ENCODE measurements at places on chromosomes 13 and 19. TPM values are rescaled to one million over a fixed set of nuclear protein-coding genes. Genes with fewer than 3 reads are reported as not detected.

The GJA3 gene
- 0.43 TPM for total RNA-seq

The SWSAP1 gene
- total RNA-seq: 3.3 TPM

The FCGBP gene
- total RNA-seq: 8.7 TPM

The ANGPTL8 gene
- not detected for total RNA-seq

The ZNF787 gene
- total RNA-seq: 51.0 TPM

The EFNA2 gene
- total RNA-seq: 0.68 TPM

GRCh38 chr19:45408830-45409556, 2.5 kb downstream of the POLR1G start:
- H3K36me3 ChIP-seq: peaks cover 16% of the 10 kb centered on the region
- H3K4me1 ChIP-seq: peaks cover 2% of the 10 kb centered on the region
- no peak overlapping the region for H3K4me3 ChIP-seq
- no peak for DNase-seq
- no peak overlapping the region for H3K27ac ChIP-seq

DNA sequence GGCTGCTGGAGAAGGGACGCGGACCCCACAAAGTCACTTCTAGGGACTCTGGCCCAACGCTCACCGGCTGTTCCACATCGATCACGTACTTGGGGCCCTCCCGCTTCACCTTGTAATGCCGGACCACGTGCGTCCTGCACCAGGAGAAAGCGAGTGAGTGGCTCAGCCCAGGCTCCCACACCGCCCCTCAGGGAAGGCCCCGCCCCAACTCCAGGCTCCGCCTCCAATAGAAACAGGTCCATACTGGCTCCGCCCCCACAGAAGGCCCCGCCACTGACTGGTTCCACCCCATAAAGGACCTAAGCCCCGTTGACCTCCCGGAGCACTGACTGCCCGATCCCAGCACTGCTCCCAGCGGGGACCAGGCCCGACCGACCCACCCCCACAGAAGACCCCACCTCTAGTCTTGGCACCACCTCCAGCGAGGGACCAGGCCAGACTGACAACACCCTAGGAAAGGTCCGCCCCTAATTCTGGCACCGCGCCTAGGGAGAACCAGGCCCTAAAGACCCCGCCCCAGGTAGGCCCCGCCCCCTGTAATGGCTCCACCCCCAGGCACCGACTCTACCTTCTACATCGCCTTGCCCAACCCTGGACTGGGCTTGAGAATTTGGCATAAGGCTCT, 11.3 kb downstream of the STAP2 start:
- peak; percentile 90 for DNase-seq
- no peak overlapping the region for H3K27ac ChIP-seq
- H3K4me1 ChIP-seq: peaks cover 11% of the 10 kb centered on the region
- peak overlapping the region; percentile 44 for H3K4me3 ChIP-seq
- no peaks in the 10 kb centered on the region for H3K36me3 ChIP-seq
- H3K27me3 ChIP-seq: no peaks in the 10 kb centered on the region

- DNase-seq: no peak
- H3K27me3 ChIP-seq: no peaks in the 10 kb centered on the region
- H3K4me1 ChIP-seq: no peaks in the 10 kb centered on the region
- H3K36me3 ChIP-seq: no peaks in the 10 kb centered on the region
- no peak overlapping the region for H3K4me3 ChIP-seq
- H3K27ac ChIP-seq: no peak overlapping the region
These were observed 146.7 kb upstream of the FNDC3A start for GRCh38 chr13:48828962-48829411.

GRCh38 chr13:32629313-32629712, 43.1 kb downstream of the PDS5B start:
- H3K4me1 ChIP-seq: peaks cover 4% of the 10 kb centered on the region
- no peak overlapping the region for H3K4me3 ChIP-seq
- no peaks in the 10 kb centered on the region for H3K27me3 ChIP-seq
- no peaks in the 10 kb centered on the region for H3K36me3 ChIP-seq
- no peak overlapping the region for H3K27ac ChIP-seq
- no peak for DNase-seq

- peaks cover 89% of the 10 kb centered on the region for H3K4me1 ChIP-seq
- no peaks in the 10 kb centered on the region for H3K36me3 ChIP-seq
- no peak for DNase-seq
- no peak overlapping the region for H3K4me3 ChIP-seq
- H3K27ac ChIP-seq: peak overlapping the region; percentile 80
These were observed 518.8 kb downstream of the MYO16 start for GRCh38 chr13:109148243-109148642.

GRCh38 chr13:31469377-31469776, 269.6 kb downstream of the B3GLCT start:
- H3K27me3 ChIP-seq: no peaks in the 10 kb centered on the region
- H3K36me3 ChIP-seq: no peaks in the 10 kb centered on the region
- H3K4me3 ChIP-seq: no peak overlapping the region
- DNase-seq: no peak
- no peaks in the 10 kb centered on the region for H3K4me1 ChIP-seq
- H3K27ac ChIP-seq: no peak overlapping the region

DNA sequence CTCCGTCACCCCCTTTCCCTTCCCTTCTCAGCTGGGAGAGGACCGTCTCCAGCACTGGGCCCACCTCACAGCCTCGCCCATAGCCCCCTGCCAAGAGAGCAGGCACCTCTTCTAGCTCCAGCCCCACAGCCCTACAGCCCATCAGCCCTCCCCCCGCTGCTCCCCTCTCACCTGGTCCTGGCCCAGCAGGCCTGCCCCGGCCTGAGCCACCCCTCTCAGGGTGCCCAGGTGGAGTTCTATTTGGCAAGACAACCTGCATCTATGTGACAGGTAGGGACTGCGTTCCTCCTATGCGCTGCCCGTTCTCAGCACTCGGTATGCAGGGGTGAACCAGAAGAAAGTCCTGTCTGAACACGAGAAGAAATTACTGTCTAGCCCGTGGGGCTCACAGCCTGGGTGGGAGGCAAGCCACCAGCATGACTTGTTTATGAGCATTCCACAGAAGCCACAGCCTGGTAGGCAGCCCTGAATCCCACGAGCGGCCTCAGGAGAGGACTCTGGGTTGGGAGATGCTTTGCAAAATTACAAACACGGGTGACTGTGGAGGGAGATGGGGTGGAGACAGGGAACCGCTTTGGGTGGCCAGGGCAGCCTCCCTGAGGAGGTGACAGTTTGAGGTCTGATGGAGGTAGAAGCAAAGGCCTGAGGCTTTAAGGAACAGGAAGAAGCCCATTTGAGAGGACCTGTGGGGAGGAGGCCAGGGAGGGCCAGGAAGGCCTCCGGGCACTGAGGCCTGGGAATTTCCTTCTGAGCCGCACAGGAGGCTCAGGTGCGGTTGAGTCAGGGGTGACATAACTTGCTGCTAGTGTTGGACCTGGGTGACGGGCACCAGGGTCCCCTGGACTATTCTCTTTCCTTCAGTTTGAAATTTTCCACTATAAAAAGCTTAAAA, 1.2 kb upstream of the PLEKHF1 start:
- H3K4me1 ChIP-seq: peaks cover 18% of the 10 kb centered on the region
- H3K27me3 ChIP-seq: peaks cover 22% of the 10 kb centered on the region
- no peak for DNase-seq
- no peak overlapping the region for H3K27ac ChIP-seq

DNA sequence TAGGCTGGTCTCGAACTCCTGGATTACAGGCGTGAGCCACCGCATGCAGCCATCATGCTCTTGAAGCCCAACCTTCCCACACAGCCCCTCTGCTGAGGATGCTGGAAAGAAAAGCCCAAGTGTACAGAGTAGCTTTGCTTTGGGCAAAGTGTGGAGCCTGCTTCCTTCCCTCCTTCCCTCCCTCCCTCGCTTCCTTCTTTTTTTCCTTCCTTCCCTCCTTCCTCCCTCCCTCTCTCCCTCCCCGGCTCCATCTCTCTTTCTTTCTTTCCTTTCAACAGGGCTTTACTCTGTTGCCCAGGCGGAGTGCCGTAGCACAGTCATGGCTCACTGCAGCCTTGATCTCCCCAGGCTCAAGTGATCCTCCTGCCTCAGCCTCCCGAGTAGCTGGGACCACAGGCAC, 2.7 kb downstream of the CC2D1A start:
- no peak overlapping the region for H3K4me3 ChIP-seq
- H3K4me1 ChIP-seq: no peaks in the 10 kb centered on the region
- no peaks in the 10 kb centered on the region for H3K27me3 ChIP-seq

GRCh38 chr19:50475736-50476223, 527 bp upstream of the EMC10 start:
- no peaks in the 10 kb centered on the region for H3K4me1 ChIP-seq
- peak overlapping the region; percentile 89 for H3K4me3 ChIP-seq
- peaks cover 29% of the 10 kb centered on the region for H3K36me3 ChIP-seq
- DNase-seq: no peak
- no peaks in the 10 kb centered on the region for H3K27me3 ChIP-seq
- H3K27ac ChIP-seq: peak overlapping the region; percentile 89

DNA sequence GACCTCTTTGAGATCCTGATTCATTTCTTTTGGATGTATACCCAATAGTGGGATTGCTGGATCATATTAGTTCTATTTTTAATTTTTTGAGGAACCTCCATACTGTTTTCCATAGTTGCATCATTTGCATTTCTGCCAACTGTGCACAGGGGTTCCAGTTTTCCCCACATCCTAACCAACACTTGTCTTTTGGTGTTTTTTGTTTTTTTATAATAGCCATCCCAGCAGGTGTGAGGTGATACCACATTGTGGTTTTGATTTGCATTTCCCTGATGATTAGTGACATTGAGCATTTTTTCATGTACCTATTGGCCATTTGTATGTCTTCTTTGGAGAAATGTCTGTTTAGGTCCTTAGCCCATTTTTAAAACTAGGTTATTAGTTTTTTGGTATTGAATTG, 18.8 kb upstream of the GPR183 start:
- no peak for DNase-seq
- H3K27me3 ChIP-seq: no peaks in the 10 kb centered on the region
- H3K4me3 ChIP-seq: no peak overlapping the region
- peaks cover 6% of the 10 kb centered on the region for H3K36me3 ChIP-seq

DNA sequence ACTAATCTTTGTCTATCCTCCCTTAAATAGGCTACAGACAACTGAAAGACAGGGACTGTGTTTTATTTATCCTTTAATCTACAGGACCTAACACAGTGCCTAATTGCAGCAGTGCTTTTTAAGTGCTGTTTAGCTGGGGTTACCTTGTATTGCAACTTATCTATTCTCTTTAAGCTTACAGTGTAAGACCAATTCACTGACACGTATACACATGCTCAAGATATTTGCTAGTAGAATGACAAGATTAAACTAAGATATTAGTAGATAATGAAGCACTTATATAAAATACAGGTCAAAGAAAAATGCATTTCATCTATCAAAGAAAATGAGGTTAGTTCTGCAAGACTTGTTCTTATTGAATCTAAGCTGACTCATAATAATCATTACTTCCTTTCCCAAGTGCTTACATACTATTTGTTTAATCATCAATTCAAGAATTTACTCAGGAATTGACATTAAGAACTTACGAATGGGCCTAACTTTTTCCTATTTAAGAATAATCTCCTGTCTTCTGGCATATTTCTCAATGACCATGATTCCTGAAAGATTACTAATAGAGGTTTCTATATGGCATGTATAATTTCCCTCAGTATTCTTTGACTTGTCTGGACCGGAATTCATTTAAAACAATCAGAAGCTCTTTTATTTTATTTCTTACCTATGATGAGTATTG, 75.8 kb upstream of the MAB21L1 start:
- H3K27ac ChIP-seq: no peak overlapping the region
- peak; percentile 46 for DNase-seq
- peaks cover 4% of the 10 kb centered on the region for H3K4me1 ChIP-seq
- H3K36me3 ChIP-seq: no peaks in the 10 kb centered on the region

All from A673 (cell line).